ENCODE measurements at places on chromosomes 5 and 9.

GRCh38 chr9:122039234-122039633 lies 53.9 kb downstream of the TTLL11 start:
- DNase-seq, result no peak

- no peak for DNase-seq
These were observed 86.4 kb upstream of the MINAR2 start for GRCh38 chr5:129661366-129662035.

DNA sequence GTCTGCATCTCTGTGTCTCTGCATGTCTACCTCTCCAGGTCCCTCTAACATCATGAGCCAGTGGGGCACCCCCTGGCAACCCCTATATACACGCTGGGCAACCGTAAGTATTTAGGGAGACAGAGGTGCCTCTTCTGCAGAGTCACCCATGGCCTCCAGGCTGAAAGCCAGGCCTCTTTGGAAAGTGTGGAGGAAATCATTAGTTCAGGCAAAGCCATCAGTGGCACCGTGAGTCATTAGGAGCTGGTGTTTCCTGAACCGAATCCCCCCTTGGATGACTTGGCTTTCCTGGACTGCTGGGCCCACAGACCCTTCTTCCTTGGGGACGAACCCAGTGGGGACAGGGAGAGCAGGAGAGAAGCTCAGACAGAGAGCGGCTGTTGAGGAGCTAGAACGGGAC lies 174.8 kb downstream of the OLFM1 start:
- no peak for DNase-seq

- no peak for DNase-seq
These were observed 97.9 kb upstream of the MAMDC2 start for GRCh38 chr9:69945671-69946141.

DNA sequence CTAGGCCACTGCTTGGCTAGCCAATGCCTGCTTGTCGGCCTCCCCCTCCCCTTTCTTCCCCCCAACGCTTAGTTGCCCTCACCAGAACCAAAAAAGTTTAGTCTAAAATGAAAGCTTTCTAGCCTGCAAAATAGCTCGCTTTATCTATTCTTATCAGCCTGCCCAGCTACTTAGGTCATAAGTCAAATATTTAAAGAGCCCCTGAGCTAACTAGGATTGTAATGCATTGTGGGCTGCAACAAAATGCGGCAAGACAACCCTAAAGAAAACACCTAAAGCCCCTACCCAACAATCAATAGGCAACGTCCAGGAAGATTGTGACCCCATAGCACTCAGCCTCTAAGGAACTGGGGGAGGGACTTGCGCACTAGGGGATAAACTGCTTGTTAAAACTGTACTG lies 38.6 kb upstream of the PCSK5 start:
- no peak for DNase-seq

Data from CD4-positive, alpha-beta T cell treated with Interleukin-6 for 4 hours (primary cell).